ENCODE measurements at places on chromosomes 7 and 10.

DNA sequence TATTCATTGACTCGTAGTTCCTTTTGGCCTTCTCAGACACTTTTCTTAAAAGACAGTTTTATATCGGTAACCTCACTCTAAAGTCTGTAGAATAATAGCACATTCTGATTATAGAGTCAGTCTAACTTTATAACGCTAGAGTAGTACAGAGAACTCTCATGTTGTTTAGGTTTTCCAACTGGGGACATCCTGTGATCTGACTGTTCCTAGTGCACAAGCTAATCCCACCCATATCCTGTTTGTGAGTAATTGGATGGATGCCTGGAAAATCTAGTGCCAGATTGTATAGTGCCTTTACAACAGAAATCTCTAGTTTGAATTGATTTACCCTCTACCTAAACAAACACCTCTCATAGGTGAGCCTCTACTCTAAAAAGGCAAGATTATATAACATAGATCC is 107.4 kb downstream of the ZEB1 start:
- no peak for DNase-seq

DNA sequence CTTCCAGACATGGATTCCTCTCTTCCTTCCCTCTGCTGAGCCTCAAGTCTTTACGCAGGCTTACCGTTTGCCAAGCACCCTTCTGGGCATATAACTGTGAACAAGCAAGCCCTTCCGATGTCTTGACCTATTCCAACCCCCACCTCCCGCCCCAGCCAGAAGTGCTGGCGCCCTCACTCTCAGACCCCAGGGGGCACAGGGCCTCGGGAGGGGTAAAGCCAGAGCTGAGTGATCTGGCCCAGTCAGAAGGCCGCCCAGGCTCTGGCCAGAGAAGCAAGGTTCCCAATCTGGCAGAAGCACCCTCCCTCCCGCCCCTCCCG is 1.2 kb downstream of the PRRT4 start:
- no peak for DNase-seq

- no peak for DNase-seq
Measured at GRCh38 chr10:15373199-15373598, 2.1 kb upstream of the FAM171A1 start.

DNA sequence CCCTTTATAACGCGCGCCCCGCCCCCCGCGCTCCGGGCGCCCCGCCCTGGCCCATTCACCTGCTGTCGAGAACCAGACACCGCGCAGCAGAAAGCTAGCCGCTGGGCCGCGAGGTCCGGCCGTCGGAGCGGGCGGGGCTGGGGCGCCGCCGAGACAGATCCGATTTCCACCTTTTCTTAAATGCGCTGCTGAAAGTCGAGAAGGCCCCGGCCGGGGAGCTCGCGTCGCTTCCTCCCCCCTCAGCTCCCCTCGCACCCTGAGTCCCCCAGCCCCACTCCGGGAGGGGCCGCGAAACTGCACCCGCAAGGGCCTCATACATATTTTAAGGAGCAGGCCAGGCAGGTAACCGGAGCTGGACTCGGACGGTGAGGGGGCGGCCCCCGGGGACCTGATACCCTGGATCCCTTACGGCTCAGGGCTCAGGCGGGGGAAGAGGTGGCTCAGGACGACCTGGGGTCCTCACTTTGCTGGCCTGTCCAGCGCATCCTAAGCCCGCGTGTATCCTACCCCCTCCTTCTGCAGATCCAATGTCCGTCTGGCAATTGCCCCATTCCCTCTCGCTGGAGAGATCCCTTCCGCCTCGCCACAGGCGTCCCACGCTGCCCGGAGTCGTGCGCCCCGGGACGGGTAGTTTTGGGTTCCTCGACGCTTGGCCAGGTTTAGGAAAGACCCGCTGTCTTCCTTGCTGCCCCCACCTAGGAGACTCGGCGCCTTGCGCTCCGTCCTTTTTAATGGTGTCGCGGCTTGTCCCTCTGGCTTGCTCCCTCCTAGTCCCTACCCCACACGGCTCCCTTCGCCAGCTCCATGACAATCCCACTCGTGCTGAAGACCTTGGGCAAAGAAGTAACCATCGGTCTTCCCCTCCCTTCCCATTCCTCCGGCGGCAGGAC is 170.6 kb downstream of the UBE2H start:
- no peak for DNase-seq

- DNase-seq: no peak
Measured at GRCh38 chr10:11705722-11706121, 36.5 kb upstream of the ECHDC3 start.

- no peak for DNase-seq
Measured at GRCh38 chr10:29857843-29858701, 201.3 kb downstream of the JCAD start.

- DNase-seq: no peak
Measured at GRCh38 chr7:48173756-48174382, 2.6 kb downstream of the ABCA13 start.

GRCh38 chr10:9294132-9294663 is 1239.7 kb downstream of the GATA3 start:
- DNase-seq: no peak

- DNase-seq: no peak
Measured at GRCh38 chr7:155878250-155878649, 66.0 kb upstream of the SHH start.

DNA sequence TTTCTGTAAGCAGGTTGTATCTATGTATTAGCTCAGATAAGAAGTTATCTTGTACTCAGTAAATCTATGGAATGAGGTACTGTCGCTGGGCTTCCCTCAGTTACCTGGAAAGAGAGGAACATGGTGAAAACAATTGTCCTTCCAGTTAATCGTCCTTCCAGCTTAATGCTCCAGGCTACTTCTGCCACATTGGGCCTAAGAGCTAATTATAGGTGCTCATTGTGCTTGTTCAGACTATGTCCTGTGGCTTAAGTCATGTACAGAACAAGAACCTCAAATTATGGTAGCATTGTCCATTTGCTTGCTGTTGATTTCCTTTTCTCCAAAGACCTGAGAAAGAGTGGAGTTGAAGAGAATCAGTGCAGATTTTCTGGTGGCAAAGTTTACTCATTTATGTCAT is 86.1 kb upstream of the MBL2 start:
- no peak for DNase-seq

DNA sequence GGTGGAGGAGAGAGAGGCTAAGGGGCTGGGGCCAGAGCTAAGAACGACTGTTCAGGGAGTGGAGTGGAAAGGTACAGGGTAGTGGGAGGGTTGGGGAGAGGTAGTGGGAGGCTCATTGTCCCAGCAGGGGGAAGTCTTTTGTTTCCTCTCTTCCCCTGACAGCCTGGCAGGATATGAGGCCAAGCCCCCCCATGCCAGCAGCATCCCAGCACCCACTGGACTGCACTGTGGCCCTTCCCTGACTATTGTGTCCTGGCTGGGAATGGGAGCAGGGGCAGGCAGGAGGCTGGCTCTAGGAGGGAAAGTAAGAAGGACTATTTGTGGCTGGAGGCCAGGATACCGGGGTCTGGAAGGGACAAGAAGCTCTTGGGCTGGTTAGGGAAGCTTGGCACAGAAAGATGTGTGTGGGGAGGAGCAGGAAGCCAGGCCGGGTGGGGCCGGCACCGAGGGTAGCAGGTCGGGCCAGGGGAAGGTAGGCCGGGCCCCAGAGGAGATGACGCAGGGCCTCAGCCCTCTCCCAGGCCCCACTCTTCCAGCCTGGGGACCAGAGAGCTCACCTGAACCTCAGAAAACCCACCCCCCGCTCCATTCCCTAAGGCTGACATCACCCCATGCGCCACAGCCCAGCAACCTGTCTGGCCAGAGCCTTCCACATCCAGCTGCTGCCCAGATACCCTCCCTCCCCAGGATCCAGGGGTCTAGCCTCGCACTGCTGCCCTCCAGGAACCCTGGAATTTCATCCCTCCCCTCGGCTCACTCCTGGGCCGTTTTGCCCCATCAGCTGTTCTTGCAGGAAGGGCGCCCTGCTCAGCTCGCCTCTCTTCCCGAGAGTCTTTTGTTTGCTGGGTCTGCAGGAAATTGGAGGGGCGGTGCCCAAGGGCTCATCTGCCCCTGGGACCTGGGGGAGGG is 8.8 kb upstream of the EPHB4 start:
- no peak for DNase-seq

GRCh38 chr10:454860-455259 is 234.6 kb downstream of the DIP2C start:
- no peak for DNase-seq

DNA sequence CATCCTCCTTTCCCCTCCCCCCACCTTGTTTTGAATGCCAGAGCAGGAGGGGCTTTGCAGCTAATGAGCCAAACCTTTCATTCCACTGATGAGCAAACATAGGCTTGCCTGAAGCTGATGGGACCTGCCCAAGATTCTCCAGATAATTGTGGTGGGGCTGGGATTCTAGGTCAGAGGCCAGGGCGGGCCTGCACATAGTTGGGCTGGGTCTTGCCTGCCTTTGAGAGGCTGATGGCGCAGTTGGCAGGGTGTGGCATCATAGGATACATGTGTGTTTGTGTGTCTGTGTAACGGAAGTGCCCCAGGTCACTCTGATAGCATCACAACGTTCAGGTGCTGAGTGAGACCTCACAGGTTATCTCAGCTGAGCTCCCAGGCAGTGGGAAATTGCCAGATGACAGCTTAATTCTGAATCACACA is 22.9 kb downstream of the BTBD16 start:
- no peak for DNase-seq

GRCh38 chr7:80240265-80241025 is 105.8 kb downstream of the GNAI1 start:
- no peak for DNase-seq

DNA sequence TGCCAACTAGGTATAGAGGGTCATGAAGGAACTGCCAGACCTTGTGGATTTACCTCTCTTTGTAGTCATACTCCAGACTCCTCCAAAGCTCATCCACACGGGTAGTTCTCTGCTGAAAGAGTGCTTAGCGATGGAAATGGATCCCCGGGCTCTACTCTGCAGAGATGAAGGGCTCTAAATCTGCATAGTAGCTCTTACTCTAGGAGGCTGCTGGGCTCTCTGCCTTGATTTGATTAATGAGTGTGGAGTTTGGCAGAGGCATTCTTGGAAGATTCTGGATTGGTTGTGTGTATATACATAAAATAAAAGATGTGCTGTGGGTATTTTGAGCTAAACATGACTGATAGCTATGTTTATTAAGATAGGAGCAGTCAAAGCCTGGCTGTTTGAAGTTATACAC is 21.3 kb upstream of the CPXM2 start:
- no peak for DNase-seq

GRCh38 chr7:136726460-136726859 is 142.0 kb upstream of the CHRM2 start:
- DNase-seq: no peak

DNA sequence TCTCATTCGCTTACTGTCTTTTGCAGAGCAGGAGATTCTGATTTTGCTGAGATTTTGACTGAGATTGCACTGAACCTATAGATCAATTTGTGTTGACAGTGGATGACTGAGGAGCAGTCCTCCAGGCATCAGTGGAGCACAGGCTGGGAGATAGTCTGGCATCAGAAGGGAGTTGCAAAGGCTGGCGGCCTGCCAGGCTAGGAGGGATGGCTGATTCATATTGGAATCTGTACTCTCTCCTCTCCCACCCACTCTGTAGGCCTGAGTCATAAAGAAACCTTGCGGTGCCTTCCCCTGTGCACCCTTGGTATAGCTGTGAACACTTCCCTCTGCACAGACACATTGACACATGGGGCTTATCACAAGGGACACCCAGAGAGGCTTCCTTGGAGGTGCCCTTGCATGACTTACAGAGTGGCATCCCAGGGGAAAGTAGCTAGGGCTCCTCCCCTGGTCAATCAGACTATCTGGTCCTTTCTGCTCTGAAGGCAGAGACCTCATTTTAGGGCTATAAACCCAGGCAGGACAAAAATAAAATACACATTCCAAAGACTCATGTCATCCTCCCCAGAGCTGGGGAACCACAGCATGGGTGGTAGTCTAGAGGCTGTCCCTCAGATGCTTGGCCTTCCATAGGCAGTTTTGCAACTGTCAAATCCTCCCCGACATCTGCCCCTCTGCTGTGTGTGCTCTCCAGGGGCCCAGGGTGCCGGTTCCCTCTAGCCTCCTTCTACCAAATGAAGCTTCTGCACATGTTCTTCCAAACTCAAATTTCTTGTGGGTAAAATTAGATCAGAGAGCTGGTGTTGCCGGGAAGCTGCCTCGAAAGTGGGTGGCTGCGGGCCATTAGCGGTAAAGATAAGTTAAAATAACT is 37.4 kb upstream of the EEPD1 start:
- peak; percentile 65 for DNase-seq

GRCh38 chr7:134067164-134067563 is 60.0 kb upstream of the LRGUK start:
- no peak for DNase-seq

GRCh38 chr10:16381083-16381482 is 55.7 kb upstream of the PTER start:
- DNase-seq: no peak

DNA sequence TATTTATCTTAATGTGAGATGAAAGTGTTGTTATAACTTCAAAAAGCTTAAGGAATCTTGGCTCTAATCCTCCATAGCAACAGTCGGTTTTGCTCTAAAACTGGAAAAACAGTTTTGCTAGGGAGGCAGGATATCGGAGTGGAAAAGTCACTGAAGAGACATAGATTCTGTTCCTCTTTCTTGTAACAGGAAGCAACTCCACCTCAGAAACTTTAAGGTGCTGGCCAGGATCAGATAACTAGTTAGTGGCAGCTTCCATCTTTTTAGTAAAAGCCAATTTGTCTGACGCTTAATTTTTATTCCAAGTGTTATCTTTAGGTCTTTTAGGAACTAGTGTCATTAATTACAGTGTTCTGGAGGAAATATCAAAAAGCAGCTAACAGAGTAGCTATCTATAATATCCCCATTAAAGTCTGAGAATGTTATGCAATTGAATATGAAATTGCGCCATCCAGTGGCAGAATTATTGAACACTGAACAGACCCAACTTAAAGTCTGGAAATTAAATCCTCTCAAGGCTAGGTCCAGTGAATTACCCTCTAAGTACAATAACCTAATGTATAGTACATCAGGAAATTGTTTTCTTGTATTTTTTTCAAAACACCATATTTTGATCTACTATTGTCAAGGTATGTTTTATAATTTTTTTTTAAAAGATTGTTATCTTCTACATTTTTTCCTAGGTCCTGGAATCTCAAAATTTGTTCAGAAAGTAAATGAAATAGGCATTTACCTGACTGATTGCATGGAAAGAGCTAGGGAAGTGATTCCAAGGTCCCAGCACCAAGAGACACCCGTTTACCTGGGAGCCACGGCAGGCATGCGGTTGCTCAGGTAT is 65.9 kb upstream of the CC2D2B start:
- peak; percentile 47 for DNase-seq

DNA sequence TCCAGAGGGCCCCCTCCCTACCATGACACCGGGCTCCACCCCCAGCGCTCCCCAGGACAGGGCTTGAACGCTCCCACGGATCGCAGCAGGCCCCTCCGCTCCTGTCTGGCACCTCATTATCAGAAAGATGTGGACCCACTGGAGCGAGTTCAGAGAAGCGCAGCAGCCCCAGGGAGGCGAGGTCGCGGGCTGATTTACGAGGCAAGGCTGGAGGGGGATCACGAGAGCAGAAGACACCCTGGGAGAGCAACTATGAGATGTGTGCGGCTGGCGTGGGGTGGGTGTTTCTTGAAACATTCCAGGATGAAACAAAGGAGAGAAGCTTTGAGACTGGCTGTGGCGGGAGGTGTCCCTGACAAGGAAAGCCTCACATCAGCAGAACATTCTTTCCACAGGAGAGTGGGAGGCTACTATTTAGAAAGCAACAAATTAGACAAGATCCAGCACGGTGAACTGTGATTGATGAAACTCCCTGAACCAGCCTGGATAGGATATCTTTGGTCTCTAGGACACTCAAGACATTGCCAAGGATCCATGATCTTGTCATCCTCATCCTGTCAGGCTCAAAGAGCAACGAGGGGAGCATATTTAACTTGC is 66.0 kb downstream of the JCAD start:
- no peak for DNase-seq

- no peak for DNase-seq
Measured at GRCh38 chr7:108592646-108593201, 23.1 kb downstream of the DNAJB9 start.

GRCh38 chr7:45688382-45688781 is 114.2 kb downstream of the ADCY1 start:
- no peak for DNase-seq
